Trophoblast cell (in vitro differentiated cells and primary cell): ENCODE measurements at places on chromosomes 7 and 10.

- DNase-seq, result no peak
Observed at GRCh38 chr7:140494867-140495266, 15.6 kb upstream of the MKRN1 start.

DNA sequence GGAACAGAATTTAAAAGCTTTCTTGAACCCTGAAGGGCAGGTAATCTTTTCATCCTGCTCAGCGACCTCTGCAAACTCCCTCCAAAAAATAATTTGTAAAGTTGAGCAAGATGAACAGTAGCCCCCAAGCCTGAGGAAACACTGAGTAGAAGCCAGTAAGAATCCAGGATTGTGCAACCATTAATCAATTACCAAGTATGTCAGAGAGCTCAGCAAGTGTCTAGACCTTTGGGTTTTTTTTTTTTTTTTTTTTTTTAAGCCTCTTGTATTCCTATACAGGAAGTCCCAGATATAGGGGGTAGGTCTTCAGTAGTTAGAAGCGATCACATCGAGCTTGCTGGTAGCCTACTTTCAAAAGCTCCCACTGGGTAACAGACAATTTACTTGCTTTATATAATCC is 155.2 kb downstream of the DGKI start:
- no peak for DNase-seq

DNA sequence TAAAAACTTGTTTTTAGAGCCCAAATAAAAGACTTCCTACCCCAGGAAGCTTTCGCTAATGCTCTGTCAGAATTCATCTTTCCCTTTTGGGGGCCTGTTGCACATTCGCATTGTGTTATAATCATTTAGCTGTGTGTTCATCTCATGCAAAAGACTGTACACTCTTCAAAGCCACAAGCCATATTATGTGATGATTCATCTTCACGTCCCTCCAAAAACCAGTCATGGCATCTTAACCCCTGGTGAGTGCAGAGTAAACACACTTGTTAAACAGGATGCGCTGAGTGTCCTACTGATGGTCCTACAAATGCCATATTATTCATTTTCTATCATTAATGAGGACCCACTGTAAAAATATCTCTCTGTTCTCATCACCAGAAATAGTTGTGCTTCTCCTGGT is 235.4 kb downstream of the KIAA1217 start:
- no peak for DNase-seq

DNA sequence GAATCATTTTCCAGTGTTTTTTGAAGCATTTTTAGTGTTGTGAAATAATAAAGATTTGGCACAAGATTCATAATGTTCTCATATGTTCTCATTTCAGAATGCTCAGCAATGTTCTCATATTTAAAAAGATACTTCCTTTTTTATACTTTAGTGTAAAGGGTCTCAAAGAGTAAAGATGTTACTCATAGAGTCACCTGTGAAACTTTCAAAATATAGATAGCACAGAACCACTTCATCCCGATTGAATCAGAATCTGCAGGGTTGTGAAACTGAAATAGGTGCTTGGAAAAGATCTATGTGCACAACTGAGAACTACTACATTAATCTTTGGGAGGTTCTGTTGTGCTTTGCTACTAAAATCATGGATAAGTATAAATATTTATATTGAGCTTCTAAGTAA is 144.7 kb downstream of the MDFIC start:
- no peak for DNase-seq

GRCh38 chr10:70905071-70906021 is 17.0 kb upstream of the PCBD1 start:
- DNase-seq, result no peak

DNA sequence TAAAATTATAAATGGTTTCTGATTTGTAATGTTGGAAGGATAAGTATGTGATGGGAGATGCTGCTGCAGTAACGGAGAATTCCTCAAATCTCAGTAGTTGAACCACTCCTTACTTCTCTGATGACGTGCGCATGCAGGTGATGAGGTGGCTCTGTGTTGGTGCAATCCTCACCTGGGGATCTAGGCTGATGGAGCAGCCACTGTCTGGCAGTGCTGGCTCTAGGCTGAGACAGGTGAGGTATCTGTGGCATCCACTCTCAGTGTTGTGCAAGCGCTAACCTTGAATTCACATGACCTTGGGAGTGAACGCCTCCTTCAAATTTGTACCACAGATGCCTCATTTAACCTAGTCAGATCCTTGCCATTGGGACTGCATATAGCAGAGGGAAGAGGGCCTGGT is 35.0 kb downstream of the LHFPL3 start:
- DNase-seq, result no peak

GRCh38 chr7:158657189-158657746 is 47.3 kb downstream of the NCAPG2 start:
- no peak for DNase-seq

- DNase-seq, result no peak
Observed at GRCh38 chr7:136179851-136180721, 202.9 kb upstream of the MTPN start.

DNA sequence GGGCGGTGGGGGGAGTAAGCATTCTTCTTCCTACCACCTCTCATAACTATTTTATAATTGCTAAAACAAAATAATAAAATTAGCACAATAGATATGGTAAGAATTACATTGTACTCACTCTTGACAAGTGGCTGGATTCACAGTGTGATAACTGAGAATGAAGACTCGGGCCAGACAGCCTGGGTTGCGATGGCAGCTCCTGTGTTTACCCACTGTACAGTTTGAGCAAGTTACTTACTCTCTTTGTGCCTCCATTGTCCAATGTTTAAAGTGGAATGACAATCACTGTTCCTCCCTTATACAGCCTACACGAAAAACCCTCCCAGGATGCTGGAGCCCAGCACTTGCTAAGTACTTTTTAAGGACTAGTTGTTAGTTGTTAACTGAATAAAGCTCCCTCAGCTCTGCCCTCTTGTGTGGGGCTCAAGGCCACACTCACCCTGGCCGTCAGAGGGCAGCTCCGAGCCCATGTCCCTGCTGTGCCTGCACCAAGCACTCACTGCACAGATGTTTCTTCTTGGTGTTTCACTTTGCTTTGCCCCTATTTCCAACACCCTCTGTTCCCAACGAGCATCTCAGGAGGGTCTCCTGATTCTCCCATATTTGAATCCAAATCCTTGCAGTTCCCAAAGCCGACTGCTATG is 56.4 kb upstream of the NPS start:
- peak; percentile 18 for DNase-seq

- no peak for DNase-seq
Observed at GRCh38 chr7:27367933-27368549, 125.4 kb downstream of the EVX1 start.

DNA sequence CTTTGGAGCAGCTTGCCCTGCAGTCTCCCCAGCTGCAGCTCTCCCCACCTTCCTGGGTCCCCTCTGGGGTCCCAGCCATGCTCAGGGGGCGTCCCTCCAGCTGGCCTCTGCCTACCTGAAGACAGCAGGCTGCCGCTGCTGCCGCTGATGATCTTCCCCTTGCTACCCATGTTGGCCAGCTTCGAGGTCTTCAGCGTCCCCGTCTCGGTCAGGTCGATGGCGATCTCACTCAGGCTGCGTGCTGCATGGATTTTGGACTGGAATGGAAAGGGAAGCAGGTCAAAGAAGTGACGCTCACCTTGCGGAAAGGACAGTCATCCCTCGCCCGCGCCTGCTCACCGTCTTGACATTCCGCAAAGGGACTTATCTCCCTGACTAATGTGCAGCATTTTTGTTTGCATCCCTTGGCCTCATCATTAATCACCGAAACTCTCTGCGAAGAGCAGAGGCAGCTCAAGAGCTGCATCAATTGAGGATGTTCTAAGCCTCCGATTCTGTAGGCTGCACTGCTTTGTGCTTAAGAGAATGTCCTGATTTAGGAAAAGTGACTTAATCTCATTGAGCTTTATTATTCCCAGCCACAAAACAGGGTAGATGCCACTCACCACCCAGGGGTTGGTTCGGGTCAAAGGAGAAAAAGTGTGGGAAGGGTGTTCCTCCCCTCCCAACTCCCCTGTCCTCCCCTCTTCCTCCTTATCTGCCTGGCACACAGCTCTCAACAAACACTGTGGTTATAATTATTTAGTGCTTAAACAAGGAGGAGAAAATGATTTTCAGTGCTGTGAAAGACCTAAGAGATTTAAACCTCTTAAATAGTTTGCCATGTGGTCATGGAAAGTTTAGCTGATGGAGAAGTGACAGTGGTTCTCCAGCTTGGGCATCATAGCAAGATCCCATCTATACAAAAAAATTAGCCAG is 107.3 kb downstream of the PRPF18 start:
- peak; percentile 54 for DNase-seq

GRCh38 chr10:1535301-1535965 is 201.9 kb downstream of the ADARB2 start:
- DNase-seq, result no peak

DNA sequence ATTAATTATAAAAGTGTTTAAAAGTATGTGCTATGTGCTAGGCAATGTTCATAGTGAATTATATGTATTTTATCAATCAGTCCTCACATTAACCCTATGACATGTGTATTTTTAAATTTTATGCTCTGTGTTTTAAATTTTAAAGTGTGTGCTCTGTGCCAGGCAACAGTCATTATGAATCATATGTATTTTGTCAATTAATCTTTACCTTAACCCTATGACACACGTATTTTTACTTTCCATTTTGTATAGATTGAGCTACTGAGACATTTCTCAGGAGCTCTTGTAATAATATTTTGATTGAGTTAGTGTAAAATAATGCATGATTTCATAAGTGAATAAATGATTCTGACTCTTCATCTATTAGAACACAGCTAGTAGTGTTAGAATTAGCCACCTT is 117.8 kb downstream of the THSD7A start:
- DNase-seq, result no peak

GRCh38 chr10:128687408-128687807 is 561.2 kb upstream of the MKI67 start:
- no peak for DNase-seq

DNA sequence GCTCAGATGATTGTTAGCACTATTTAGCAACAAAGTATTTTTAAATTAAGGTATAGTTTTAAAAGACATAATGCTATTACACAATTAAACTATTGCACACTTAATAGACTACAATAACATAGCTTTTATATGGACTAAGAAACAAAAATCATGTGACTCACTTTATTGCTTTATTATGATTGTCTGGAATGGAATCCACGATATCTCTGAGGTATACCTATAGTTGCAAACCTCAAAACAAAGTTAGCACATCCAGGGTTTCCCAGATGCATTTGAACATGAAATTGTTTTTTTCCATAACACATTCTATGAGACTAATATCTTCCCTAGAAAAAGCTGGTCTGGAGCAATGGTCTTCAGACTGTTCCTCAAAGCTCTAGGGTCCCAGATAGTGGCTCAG is 18.3 kb upstream of the RPEL1 start:
- no peak for DNase-seq

GRCh38 chr7:152862856-152863255 is 103.3 kb downstream of the ACTR3B start:
- DNase-seq, result no peak

DNA sequence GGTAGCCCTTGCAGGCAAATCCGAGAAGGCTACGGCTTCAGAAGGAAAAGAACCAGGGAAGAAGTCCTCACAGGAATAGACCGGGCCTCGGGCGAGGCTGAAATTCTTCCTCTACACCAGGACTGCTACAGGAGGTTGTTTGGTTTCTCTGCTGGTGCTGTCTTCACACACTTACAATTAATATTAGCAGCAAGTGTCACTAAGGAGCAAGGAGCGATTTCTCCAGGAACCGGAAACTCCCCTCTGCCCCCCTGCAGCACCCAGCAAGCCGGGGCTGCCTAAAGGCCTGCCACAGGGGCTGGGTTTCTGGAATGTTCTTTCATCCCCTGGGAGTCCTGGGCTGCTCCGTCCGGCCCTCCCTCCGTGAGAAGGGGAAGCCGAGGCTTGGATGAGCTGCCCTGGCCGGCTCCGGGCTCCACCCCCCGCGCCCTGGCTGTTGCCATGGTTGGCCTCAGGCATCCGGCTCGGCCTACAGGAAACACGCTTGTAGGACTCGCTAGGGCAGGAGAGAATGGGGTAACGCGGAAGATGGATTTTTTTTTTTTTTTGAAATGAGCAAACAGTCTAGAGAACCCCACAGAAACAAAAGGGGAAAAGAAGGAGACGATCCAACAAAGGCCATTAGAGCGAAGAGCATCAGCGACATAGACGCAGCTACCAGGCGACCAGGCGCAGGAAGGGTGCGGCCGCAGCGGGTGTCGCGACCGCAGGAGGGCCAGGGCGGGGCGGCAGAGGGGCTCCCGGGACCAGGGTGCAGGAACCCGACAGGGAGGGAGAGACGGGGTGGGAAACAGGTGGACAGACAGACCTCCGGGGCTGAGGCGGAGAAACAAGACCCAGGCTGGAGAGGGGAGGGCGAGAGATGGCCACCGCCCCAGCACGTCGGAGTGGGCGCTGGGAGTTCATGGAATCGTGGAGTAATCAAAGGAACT is 33.0 kb downstream of the EN2 start:
- DNase-seq, result no peak

GRCh38 chr10:14545827-14546226 is 215.1 kb upstream of the FRMD4A start:
- no peak for DNase-seq

GRCh38 chr10:53088961-53089360 is 316.4 kb upstream of the MBL2 start:
- DNase-seq, result no peak

- no peak for DNase-seq
Observed at GRCh38 chr10:3693022-3693697, 91.8 kb downstream of the KLF6 start.

GRCh38 chr7:70614237-70615045 is 517.5 kb upstream of the GALNT17 start:
- DNase-seq, result no peak

DNA sequence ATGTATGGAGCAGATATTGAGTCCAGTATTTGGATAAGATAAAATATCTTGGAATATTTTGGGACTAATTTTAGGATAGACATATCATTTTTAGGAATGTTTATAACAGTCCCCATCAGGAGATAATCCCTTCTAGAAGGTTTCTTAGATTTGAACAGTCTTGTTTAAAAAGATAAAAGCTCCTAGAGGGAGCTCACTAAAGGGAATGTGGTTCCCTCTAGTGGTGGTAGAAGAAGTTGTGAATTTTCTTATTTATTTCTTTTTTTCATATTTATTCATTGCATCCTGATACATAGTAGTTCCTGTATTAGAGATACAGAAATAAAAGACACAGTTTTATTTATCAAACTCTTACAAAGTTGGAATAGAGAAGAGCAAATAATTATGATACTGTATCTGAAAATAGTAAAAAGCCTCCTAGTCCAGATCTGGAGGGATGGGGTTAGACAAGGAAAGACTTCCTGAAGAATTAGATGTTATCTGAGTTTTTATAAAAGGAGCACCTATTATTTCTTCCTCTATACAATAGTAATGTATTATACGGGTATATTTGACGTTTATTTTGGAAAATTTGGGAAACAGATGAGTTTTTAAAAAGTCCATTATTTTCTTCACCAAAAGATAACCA is 24.5 kb upstream of the KLF14 start:
- no peak for DNase-seq

DNA sequence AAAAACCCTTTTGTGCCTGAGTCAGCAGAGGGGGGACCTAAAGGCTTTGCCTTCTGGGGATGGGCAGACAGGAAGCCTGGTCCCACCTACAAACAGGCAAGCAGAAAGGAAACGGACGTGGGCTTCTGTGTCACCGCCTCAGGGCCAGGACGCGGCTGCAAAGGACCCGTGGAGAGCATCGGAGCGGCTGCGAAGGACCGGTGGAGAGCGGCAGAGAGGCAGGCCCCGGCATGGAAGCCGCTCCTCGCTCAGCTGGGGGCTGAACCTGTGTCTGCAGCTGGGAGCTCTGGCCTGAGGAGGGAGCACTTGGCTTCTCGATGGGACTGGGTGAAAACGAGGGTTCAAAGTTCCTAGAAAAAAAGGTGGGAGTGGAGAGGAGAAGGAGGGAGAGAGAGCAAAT is 125.4 kb upstream of the PPP2R2D start:
- no peak for DNase-seq

- no peak for DNase-seq
Observed at GRCh38 chr7:111982804-111983203, 223.4 kb downstream of the DOCK4 start.

- DNase-seq, result no peak
Observed at GRCh38 chr10:3469639-3470020, 297.0 kb upstream of the PITRM1 start.
